ENCODE measurements at places on chromosomes 16 and 17.

DNA sequence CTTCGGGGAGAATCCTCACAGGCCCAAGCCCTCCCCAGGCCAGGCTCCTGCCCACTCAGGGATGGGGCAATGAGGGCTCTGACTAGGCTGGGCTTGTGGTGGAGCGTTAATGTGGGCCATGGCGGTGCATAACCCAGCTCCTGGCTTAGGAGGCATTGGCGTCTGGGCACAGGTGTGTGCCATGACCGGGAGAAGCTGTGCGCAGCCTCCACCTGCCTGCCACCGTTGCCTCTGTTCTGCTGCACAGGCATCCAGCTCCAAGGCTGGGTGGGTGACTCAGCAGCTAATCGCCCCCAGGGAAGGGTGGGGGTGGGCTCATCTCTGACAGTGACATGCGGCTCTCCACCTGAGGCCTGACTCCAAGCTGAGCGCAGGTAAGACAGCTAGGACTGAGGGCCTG lies 3.5 kb upstream of the ARHGAP27 start:
- DNase-seq: no peak

DNA sequence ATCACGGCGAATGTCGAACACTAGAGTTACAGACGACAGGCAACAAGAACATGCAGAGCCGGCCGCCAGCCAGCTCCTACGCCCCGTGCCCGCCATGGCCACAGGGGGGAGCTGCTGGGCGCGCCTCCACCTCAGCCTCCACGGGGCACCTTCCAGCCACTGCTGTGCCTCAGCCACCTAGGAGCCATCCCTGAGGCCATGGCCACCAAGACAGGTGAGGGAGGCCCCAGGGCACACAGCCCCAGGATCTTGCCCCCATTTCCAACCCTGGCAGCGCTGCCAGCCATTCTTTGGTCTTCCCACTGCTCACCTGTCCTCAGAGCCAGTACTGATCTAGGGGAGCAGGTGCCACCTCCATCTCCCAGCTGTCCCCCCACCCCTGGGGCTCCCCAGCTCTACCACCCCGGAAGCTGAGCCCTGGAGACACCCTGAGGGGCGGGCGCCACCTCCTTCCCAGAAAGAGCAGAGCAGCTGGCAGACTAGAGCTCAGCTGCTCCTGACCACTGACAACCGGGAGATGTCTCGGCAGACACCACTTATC lies 11.8 kb downstream of the GNPTG start:
- peak; percentile 70 for DNase-seq

DNA sequence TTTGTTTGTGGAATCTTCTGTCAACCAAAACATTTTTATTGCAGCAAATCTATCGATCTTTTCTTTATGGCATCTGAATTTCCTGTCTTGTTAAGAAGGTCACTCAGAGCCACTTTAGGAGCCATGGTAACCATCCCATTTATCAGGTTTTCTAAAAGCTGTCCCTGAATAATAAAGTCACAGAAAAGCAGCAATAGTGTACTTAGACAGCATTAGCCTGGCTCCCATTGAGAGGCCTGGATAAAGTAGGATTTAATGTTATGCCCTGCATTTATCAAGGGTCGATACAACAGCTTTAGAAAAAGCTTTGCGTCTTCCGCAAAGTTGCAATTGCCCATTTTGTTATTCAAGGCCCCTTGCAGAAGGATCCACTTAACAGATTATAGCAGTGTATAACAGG lies 10.1 kb upstream of the CD300LF start:
- no peak for DNase-seq

- no peak for DNase-seq
Measured at GRCh38 chr17:45139533-45139920, 4.0 kb downstream of the ACBD4 start.

DNA sequence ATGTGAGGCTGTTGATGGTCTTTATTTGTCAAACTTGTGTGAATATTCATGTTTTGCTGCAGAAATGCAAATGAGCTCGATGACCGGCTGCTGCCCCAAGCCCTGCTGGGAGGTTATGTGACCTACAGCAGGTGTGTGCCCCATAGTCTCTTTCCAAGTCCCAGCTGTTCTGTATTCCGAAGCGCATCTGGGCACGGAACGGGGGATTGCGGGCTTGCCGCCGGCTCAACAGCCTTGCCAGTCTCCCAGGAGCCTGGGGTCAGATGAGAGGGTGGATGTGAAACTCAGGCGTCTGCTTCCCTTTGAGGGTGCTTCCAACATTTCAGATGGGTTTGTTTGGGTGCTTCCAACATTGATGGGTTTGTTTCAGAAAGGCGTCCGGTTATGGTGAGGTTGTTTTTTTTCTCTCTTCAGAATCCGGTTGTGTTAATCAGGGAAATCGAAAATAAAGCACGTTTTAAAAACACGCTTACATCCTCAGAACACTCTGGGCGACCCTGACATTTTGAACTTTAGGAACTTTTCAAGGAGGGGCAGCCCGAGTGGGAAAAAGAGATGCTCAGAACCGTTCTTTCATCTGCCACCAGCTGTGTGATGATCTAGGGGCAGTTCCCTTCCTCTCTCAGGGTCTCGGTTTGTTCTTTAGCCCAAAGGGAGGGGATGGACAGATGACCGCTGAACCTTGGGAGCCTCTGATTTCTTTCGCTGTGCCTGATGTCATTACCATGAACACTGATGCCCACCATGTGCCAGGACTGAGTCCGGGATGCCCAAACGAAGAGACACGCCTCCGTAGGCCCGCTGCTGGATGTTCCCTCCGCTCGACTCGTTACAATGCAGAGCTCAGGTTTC lies 47.8 kb upstream of the AMZ2 start:
- no peak for DNase-seq

DNA sequence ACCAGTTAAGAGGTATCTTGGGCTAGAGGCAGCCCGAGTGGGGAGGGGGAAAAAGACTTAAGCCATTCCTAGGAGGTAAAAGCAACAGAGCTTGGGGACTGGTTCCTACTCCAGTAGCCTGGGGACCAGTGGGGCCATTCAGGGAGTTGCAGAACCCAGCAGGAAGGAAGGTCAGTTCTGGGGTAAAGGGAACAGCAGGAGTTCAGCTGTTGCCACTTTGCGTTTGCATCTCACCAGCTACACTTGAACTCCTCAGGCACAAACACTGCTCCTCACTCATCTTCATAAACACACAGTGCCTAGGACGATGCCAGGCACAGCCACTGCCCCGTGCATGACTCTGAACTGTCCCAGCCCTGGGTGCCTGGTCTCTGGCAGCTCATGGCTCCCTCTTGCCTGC lies 4.0 kb downstream of the HAP1 start:
- no peak for DNase-seq

DNA sequence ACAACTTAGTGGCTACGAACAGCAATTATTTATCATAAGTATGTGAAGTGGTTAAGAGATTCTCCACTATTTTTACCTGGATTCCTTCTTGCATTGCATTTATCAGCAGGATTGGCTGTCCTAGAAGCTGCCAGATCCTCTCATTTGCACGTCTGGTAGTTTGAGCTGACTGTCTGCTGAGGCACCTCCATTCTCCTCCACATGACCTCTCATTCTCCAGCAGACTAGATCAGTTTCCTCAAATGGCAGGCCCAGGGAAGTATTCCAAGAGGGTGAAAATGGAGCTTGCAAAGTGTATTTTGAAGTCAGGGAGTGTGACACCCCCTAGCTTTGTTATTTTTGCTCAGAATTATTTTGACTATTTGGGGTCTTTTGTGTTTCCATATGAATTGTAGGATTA lies 870.1 kb downstream of the CDH11 start:
- DNase-seq: no peak

DNA sequence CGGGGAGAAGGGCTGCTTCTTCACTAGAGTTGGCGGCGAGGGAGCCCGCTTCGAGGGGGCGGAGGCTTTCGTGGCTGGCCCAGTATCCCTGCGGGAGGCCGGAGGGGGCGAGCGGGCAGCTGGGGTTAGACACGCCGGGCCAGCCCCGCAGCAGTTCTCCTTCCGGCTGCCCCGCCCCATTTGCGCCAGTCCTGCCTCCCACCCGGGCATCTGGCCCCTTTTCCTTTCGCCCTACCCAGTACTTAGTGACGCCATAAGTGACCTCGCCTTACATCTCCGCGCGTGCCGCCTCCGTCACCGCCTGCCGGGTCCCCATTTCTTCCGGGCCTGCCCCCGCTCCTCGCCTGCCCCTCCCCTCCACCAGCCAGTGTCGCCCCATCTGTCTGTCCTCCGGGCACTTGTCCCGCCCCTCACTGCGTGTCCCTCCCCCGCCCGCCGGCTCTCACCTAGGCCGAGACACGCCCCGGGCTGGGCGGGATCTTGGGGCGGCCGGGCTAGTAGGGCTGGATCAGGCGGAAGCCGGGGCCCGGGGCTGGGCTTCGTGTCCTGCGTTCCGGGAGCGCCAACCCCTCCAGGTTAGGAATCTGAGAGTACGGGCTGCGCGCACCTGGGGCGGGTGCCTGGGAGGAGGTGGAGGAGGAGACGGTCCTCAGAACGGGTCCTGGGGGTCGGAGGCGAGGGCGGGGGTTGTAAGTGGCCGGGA lies 14.3 kb downstream of the SPATA32 start:
- DNase-seq: peak; percentile 96

DNA sequence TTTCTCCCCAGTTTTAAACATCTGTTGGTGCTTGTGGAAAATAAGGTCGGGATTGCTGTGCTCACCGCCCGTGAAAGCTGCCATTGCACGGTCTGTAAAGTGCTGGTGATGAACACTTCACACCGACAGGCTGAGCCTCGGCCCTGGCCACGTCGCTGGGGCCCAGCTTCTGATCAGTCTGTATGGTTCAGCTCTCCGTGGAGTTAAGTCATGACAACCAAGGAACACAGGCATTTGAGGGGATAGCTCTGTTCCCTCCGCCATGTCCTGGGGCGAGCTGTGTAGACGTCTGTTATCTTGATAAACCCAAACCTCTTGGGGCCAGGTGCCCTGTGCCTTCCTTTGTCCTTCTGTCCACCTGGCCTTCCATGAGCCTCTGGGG lies 110.6 kb downstream of the METRNL start:
- DNase-seq: no peak

DNA sequence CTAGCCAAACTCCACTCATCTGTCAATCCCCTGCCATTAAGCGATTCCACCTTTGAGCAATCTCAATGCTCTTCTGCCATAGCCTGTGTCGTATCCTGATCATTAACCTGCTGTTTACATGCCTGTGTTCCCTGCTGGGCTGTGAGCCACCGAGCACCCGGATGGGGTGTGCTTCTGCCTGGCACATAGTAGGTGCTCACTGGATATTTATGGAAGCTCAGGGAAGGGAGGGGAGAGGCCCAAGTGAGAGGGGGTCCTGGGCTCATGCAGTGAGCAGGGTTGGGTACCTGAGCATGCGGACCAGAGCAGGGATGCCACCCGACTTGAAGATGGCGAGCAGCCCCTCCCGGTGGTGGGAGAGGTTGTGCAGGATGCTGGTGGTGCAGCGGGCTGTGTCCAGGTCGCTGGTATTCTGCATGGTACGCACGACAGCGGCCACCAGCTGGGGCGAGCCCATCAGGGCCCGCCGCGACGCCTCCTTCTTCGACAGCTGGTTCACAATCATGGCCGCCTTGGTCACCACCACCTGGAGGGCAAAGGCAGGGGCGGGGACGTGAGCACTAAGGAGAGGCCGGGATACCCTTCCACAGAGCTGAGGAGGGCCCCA lies 17.7 kb downstream of the JUP start:
- DNase-seq: no peak

GRCh38 chr16:61858988-61859387 lies 177.2 kb downstream of the CDH8 start:
- no peak for DNase-seq

GRCh38 chr17:59498530-59499307 lies 66.7 kb upstream of the DHX40 start:
- no peak for DNase-seq

GRCh38 chr17:74282587-74283370 lies 8.7 kb downstream of the DNAI2 start:
- DNase-seq: peak; percentile 52

DNA sequence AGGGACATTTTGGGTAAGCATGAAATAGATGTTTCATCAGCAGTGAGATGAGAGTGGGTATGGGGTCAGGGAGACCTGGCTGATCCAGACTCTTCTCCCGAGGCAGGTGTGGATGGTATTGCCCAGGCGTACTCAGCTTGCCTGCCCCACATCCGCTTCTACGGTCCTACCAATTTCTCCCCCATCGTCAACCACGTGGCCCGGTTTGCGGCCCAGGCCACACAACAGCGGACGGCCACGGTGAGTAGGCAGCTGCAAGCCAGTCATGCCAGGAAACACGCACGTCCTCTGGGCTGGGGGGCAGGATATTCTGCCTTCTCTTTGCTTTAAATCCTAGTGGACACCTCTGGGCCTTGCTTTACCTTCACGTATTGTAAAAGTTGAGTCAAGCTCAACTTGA lies 44.7 kb downstream of the CPNE2 start:
- DNase-seq: no peak

DNA sequence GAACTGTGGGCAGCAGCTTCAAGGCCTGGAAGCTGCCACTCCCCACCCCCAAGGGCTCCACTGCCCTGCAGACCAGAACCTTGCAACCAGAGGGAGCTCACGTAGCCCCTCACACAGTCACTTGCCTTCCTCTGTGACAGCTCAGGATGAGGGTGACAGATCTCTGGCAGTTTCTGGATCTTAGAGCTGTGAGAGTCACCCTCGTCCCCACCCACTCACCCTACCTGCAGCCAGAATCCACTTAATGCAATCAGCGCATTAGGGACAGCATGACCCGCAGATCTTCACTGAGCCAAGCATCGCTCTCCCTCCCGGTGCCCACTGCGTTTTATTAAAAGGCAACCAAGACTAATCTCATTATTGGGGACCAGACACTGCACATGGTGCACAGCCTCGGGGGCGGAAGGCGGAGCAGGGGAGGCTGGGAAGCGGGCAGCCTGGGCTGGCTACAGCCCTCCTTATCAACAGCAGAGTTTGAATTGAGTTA lies 3.5 kb downstream of the CYB561 start:
- DNase-seq: no peak

DNA sequence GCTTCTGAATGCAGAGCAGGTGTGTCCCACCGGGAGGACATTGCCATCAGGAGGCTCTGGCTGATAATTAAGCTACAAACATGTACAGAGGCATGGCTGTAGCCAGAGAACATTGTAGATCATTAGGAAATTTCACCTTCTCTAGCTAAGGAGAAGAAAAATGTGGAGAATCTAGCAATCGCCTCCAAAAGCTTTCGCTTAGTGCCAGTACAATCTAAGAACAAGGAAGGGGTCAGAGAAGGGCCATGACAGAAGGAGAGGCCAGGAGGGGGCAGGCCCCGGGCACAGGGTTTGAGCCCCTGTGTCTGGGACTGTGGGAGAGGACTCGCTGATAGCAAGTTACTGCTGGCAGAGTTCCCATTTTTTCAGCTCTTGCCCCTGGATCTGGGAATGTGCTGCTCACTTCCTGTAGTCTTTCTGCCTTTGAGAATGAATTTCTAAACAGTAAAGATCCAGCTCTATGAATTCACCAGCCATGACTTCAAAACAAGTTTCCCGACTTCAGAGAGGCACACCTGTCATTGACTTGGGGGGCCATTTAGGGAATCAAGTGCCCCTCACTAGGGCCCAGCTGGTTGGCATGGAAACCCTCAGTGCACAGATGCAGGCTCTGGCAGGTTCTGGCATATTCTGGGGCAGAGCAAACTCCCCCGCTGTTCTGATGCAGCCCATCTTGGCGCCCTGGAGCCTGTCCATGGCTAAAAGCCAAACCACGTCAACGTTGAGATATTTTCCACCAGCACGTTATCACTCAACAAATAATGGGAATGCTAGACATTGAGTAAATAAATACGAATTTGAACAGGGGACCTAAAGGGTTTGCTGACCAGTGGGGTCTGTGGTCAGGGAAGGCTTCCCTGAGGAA lies 59.5 kb upstream of the CACNG4 start:
- no peak for DNase-seq

GRCh38 chr17:78343543-78344201 lies 16.2 kb downstream of the SOCS3 start:
- peak; percentile 55 for DNase-seq

Data from stimulated activated CD4-positive, alpha-beta T cell treated with anti-CD3 and anti-CD28 coated beads, Interleukin-12 subunit alpha, Interleukin-12 subunit beta, amount 100 ng/mL, for 48 hours (primary cell).